ENCODE measurements at places on chromosomes 6 and 20.

- DNase-seq, result no peak
Measured at GRCh38 chr6:19369785-19370184, 467.4 kb upstream of the ID4 start.

- DNase-seq, result no peak
Measured at GRCh38 chr6:149855040-149855654, 9.0 kb downstream of the LRP11 start.

DNA sequence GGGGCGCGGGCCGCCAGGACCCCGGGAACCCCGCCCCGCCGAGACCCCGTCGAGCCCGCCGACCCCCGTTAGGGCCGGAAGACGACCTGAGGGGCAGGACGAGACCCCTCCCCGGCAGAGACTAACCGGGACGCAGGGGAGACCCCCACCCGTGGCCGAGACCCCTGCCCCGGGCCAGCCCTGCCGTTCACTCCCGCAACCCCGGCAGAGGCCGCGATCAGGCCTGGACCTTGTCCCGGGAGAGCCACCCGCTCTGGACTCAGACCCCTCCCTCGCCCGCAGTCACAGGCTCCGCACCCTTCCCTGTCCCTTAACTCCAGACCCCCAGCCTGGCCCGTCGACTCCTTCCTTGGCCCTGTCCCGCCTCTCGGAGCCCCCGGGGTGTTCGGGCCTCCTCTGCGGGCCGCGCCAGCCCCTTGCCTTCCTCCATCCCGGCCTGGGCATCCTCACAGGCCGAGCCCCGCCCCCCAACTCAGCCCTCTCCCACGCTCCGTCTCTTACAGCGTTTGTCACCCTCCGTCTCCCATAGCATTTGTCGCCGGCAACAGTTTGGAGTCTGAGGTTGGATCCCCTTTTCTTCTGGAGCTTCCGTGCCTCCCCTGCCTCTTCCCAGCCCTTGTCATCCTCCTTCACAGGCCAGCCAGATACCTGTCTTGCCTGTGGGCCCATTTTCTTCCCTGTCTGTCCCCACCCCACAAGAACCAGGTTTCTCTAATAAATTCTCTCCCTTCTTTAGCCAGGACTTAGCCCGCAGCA lies 569 bp downstream of the TCEA2 start:
- DNase-seq, result no peak

DNA sequence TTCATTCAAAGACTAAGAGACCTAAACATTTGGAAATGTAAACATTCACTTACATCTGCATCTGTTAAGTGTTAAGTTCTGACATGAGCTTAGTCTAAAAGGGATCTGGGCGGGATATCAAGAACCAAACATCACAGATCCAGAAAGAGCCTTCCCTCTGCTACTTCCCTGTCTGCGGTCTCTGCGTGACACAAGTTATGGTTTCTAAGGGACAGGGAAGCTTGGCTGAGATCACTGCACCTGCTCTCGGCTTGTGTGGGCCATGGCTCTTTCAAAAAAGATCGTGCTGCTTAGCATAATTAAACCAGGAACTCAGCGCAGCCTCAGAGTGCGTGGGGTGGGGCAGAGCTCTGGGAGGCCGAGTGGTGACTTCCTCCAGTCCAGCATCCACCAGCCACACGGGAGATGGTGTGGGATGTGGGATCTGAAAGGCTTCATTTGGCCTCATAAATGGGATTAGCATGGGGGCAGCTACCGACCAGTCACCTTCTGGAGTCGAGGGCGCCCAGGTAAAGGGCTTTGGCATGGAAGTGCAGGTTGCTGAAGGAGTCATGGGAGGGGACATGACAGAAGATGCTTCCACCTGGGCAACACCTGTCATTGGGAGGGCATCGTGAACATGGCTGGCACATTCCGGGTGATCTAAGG lies 16.7 kb upstream of the RAMACL start:
- no peak for DNase-seq

DNA sequence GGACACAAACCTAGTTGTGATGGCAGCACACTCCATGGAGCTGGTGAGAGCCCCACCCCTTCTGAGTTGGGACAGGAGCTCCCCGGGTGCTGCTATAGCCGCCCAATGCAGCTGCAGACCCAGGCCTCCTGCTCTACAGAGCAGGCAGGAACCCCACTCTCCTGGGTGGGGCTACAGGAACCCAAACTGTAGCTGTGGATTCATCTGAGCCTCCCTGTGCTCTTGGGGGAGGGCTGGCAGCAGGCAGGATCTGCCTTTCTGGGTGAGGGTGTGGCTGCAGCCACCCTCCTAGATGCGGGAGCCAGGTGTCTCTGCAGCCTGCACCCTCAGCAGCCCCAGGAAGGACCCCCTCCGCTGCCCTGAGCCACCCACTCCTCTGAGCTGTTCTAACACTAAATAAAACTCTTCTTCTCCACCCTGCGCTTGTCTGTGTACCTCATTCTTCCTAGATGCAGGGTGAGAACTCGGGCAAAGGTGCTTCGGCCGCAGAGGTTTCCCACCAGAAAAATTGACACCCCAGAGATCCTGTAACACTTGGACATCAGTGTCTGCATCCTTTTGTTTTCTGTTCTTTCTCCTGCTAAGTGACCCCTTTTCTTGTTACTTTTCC lies 55.2 kb upstream of the KIF13A start:
- no peak for DNase-seq

DNA sequence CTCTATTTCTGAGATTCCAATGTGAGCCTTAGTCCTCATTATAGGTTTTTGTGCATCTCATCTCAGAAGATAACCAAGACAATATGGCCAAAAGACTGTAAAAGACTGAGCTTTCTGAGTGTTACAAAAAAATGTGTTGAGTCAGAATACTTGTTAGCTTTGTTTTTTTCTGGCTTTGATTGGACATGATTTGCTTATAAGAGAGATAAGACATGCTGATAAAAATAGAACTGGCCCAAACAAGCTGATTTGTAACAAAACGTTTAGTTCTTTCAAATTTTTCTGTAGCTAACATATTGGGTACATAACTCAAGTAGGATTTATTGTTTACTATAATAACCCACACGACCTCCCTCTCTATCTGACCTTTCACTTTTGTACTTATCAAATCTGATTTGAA lies 32.9 kb downstream of the FILIP1 start:
- no peak for DNase-seq

- no peak for DNase-seq
Measured at GRCh38 chr6:168078175-168078942, 653 bp downstream of the FRMD1 start.

- no peak for DNase-seq
Measured at GRCh38 chr6:83389606-83390005, 41.2 kb downstream of the ME1 start.

DNA sequence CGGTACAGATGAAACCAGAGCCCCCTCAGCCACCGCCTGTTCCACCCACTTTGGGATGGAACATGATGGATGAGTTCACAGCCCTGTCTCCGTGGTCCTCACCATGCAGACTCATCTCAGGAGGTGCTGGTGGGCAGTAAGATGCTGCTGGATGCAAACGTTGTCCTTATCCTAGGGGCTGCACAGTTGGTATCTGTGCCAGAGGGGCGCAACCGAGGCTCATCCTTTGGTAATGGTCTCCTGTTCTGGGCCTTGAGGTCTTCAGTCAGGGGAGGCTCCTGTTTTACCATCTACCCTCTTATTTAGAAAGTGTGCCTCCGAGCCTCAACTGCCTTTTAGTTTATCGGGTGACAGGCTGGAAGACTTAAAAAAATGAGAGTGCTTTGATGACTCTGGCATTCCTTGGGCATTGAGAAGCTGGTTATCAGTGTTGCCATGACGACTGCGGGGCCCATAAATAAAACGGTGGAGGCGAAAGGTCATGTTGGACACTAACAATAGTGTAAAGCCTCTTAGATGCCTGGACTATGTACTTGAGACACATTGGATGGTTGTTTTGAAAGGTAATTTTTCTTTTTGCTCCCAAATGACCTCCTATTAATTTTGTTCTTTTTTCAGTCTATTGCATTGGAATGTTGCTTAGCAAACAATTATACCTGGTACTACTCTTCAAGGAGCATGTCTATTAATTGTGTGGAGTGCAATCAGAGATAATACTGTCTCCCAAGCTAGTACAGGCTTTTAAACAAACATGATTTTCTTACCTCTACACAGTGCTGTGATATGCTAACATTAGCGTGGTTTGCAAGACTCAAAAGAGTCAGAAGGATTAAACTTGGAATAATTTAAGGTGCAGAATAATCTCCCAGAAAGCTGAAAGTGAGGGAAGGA lies 74.2 kb upstream of the DSP start:
- DNase-seq, result no peak

DNA sequence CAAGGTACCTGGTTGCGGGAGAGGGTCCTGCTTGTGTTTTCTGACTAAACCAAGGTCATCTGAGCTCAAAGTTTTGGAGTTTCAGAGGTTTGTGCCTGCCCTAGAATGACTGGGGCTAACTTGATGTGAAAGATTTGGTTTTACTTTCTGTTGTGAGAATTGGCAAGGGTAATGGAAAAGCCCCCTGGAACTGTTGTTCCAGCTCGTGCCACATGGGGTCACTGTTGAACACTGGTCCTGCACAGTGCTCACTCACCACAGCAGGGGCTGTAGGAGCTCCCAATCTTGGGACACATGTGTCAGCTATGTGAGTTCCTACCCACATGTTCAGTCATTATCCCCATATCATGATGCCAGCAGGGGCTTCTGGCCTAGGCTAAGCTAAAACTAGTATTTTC lies 6.5 kb downstream of the TGM6 start:
- DNase-seq, result peak; percentile 11
